ENCODE measurements at places on chromosomes 11 and 22.

- DNase-seq = no peak
Observed at GRCh38 chr11:122189229-122189628, 73.2 kb upstream of the BLID start.

DNA sequence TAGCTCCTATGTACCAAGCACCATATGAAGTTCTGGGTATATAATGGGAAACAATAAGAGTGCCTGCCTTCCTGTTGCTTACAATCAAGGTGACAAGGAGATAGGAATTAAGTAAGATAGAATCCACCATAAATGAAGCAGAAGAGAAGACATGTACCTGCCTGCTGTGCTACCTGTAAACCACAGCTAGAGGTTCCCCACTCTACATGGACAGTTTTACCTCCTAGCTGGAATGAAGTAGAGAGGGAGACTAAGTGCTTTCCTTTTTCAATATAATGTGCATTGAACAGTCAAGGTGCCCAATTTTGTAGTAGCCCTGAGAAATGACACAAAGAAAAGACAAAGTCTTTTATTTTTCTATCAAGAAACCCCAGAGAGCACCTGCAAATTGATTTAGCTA is 984.6 kb downstream of the DLG2 start:
- DNase-seq = no peak

- peak; percentile 6 for DNase-seq
Observed at GRCh38 chr11:64516226-64516625, 74.8 kb upstream of the SLC22A12 start.

DNA sequence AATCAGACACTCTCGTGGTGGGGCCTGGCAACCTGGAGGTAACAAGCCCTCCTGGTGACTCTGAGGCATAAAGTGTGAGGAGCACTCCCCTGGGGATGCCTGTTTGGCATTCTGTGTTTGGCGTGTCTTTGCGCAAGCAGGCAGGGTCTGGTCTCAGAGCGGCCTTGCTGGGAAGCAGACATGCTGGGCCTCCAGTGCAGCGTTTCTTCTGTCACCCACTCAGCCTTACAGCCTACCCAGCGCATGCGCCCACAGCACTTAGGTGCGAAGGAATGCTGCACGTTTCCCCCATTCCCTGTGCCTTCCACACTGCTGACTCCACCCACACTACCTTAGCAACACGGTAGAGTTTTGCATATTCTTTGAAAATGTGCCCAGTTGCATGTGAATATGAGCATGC is 7.4 kb upstream of the CXCR5 start:
- peak; percentile 51 for DNase-seq

GRCh38 chr11:66912361-66912760 is 45.8 kb downstream of the PC start:
- DNase-seq = no peak

DNA sequence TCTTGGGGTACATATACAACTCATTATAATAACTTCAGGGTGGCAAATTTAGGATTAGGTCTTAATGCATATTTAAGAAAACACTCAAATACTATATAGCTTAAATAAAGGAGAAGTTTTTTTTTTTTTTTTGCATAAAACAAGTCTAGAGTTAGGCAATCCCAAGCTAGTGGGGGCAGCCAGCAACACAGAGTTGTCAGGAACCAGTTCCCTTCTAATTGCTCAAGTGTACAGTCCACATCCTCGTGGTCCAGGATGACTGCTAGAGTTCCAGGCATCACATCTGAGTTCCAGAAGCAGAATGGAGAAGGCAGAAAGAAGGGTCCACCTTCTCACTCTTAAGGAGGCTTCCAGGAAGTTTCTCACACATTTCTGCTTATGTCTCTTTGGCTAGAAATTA is 261.9 kb upstream of the PLET1 start:
- DNase-seq = no peak

GRCh38 chr11:94500181-94500580 is 6.4 kb downstream of the ANKRD49 start:
- DNase-seq = no peak

DNA sequence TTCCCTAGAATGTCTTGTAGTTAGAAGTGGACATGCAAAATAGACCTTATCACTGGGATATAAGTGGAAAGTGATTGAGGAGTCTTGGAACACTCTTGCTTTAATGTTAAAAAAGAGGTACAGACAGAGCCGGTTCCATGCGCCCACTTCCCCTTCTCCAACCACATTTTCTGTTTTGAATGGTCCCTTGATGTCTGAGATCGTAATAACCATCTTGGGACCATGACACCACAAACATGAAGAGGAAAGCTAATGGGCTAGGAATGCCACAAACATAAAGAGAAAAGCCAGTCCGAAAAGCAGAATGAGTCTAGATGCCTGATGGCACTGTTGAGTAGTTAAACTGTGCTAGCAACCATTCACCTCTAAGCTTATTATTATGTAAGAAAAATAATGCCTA is 54.8 kb upstream of the SPON1 start:
- no peak for DNase-seq

- DNase-seq = no peak
Observed at GRCh38 chr22:32859743-32860142, 58.2 kb downstream of the TIMP3 start.

- no peak for DNase-seq
Observed at GRCh38 chr11:6864438-6864837, 1.6 kb downstream of the OR10A2 start.

GRCh38 chr11:13944911-13945425 is 17.6 kb upstream of the SPON1 start:
- DNase-seq = no peak

- DNase-seq = no peak
Observed at GRCh38 chr11:77127920-77128691, at the start of gene MYO7A. MYO7A (plus strand) TSS chr11:77128246; CDS start chr11:77130635, 2,389 bp downstream.

- DNase-seq = no peak
Observed at GRCh38 chr11:88164320-88164719, 10.9 kb downstream of the RAB38 start.

DNA sequence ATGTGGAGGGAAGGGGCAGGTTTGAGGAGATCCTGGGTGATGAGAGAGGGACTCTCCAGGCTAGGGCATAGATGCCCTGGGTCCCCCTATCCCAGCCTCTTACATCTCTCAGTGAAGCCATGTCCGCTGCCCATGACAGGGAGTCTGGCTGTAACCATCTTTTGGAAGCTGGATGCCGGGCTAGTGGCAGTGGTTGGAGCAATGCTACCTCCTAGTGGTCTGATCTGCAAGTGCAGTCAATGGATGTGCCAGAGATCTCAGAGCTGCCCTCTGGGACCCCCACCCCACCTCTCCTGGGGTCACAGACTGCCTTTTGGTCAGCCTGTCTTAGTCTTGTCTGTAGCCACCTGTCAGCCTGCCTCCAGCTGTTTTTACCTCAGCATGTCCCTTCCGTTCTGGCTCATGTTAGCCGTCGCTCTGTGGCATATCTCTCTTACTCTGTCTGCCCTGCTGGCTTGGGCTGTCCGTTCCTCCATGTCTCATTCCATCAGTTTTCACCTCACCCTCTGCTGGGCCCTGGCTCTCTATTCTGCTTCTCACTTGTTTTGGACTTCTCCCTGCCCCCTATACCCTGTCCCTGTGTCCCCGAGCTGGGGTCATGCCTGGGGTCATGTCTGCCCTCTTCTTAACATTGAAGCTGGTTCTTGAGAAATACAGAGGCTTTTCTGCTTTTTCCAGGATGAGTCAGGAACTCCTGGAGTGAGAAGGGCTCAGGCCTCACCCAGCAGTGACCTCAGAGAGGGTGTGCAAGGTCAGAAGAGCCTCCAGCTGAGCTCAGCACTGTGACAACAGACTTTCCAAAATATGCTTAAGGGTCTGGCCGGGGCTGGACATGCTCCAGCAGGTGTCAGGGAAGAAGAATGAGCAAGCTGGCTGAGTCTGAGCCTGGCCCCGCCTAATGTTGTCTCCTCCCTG is 52.0 kb upstream of the THY1 start:
- peak; percentile 70 for DNase-seq

DNA sequence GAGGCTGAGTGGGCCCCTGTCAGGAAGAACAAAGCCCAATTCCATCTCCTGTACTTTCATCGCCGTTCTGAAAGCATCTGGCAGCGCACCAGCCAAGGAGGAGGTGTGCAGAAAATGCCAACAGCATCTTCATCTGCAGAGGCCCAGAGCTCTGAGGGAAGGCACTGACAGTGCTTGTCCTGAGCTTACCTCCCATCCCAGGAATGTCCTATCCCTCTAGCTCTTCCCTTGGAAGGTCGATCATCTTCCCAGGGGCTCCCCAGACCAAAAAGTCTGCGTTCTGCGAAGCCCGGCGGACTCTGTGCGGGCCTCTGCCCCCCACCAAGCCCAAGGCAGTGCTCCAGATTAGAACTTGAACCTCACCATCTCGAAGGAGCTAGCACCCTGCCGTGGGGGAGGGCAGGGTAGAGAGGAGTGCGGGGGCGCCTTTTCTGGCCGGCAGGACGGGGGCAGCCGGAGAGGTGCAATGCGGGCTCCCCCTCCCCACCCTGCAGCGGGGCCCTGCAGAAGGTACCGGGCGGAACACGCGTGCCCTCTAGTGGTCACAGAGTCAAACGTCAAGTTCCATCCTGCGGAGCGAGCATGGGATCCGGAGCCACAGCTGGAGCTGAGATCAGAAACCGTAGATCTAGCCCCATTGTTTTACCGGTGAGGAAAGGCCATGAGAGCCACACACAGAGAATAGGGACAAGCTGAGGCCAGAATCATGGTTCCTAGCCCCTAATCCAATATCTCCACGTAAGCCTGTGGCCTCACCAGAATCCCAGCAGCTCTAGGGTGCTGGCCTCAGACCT is 5.0 kb downstream of the SCN2B start:
- peak; percentile 83 for DNase-seq

GRCh38 chr11:19715373-19715772 is 2.7 kb downstream of the NAV2 start:
- no peak for DNase-seq

GRCh38 chr22:50189184-50189848 is 3.6 kb downstream of the TRABD start:
- DNase-seq = no peak

GRCh38 chr22:22954656-22955055 is 67.0 kb downstream of the IGLL5 start:
- peak; percentile 50 for DNase-seq

- DNase-seq = peak; percentile 73
Observed at GRCh38 chr11:66100272-66101065, 30.4 kb downstream of the PACS1 start.

DNA sequence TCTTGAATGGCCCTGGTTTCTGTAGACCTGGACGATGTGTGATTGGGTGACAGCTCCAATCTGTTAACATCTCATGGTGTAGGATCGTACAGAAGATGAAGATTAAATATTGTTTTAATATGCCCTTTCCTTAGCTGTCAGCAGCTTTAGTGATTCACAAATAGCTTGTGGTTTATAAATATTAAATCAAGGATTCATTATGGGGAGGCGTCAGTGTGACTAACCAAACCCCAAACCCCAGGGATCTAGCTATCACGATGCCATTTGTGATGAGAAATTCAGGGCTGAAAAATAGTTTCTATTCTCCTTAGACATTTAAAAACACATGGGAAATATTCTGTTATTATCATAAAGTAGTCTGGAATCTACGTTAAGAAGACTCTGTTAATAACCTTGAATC is 73.4 kb downstream of the NCAM1 start:
- DNase-seq = no peak

- DNase-seq = no peak
Observed at GRCh38 chr11:13446444-13446843, 16.6 kb downstream of the BTBD10 start.

- DNase-seq = no peak
Observed at GRCh38 chr11:112656772-112657428, 304.3 kb upstream of the NCAM1 start.

DNA sequence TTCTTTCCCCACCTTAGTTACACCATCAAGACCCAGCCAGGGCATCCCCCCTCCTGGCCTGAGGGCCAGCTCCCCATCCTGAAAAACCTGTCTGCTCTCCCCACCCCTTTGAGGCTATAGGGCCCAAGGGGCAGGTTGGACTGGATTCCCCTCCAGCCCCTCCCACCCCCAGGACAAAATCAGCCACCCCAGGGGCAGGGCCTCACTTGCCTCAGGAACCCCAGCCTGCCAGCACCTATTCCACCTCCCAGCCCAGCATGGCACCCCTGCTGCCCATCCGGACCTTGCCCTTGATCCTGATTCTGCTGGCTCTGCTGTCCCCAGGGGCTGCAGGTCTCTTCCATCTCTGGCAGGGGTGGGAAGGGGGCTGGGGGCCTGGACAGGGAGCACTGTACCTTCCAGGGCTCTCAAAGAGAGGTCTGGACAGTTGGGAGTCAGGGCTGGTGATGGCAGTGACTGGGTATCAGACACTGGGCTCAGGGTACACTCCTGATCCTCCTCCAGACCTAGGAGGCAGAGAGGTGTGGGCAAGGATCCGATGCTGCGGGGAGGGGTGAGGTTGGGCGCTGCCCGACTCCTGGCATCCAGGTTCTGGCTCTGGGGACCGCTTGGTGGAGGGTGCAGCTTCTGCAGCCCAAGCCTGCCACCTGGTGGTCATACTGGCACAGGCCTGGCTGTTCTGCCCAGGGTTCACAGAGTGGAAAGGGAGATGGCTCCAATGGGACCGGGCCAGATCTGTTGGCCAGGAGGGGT is at the start of gene UPK2:
Gene UPK2, plus strand, starts transcription at position 205 of the 753 bp plus-strand sequence. Its CDS starts 53 bp downstream, at position 258.
- DNase-seq = peak; percentile 94

GRCh38 chr11:121494355-121495099 is 41.8 kb upstream of the SORL1-AS1 start:
- DNase-seq = peak; percentile 77

GRCh38 chr22:46638601-46639431 is 18.6 kb downstream of the GRAMD4 start:
- DNase-seq = no peak

- no peak for DNase-seq
Observed at GRCh38 chr11:34926831-34927132, 10.4 kb downstream of the PDHX start.

- no peak for DNase-seq
Observed at GRCh38 chr11:44457862-44458261, 107.6 kb upstream of the CD82 start.

- no peak for DNase-seq
Observed at GRCh38 chr11:125376856-125377255, 119.2 kb downstream of the FEZ1 start.

DNA sequence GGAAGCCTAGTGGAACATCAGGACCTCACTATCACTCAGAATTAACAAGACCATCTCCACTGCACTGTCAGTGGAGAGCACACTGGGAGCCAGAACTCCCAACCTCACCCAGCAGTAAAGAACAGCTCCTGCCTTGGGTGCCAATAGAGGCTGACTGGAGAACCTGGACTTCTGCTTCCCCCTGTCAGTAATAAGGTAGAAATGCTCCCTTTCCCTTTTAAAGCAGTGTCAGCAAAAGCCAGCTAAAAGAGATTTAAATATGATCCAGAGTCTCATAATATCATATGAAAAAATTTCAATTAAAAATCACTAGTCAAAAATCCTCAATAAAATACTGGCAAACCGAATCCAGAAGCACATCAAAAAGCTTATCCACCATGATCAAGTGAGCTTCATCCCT is 82.8 kb downstream of the SPATA19 start:
- no peak for DNase-seq

- no peak for DNase-seq
Observed at GRCh38 chr11:18081551-18081950, 24.3 kb downstream of the SAAL1 start.

All from stimulated activated CD4-positive, alpha-beta T cell treated with anti-CD3 and anti-CD28 coated beads, Interleukin-15, amount 100 ng/mL, for 24 hours (primary cell).